Stimulated activated memory B cell treated with anti-CD40 and anti-IgM and Interleukin-4, amounts not matched to agents 10 μg/mL and 1 μg/mL and 100 μg/mL, for 72 hours (primary cell): ENCODE measurements at places on chromosomes 13 and 19.

- no peak for ATAC-seq
These were observed 439.5 kb downstream of the FGF9 start for GRCh38 chr13:22110368-22110767.

DNA sequence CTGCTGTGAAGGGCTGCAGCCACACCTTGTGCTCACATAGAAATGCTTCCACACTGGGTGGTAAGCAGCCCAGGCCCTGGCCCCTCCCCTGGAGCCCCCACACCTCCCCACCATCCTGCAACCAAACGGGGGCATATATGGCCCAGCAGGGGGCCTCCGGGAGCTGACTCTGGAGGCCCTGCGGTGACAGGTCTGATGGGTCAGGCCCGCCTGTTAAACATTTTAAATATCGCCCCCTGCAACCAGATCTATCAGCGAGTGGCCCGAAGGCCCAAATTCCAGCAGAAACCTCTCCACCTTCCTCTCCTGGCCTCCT lies 48.0 kb upstream of the KATNAL1 start:
- peak; percentile 80 for ATAC-seq

GRCh38 chr19:58400316-58400915 lies 5.0 kb downstream of the RNF225 start:
- ATAC-seq = no peak

DNA sequence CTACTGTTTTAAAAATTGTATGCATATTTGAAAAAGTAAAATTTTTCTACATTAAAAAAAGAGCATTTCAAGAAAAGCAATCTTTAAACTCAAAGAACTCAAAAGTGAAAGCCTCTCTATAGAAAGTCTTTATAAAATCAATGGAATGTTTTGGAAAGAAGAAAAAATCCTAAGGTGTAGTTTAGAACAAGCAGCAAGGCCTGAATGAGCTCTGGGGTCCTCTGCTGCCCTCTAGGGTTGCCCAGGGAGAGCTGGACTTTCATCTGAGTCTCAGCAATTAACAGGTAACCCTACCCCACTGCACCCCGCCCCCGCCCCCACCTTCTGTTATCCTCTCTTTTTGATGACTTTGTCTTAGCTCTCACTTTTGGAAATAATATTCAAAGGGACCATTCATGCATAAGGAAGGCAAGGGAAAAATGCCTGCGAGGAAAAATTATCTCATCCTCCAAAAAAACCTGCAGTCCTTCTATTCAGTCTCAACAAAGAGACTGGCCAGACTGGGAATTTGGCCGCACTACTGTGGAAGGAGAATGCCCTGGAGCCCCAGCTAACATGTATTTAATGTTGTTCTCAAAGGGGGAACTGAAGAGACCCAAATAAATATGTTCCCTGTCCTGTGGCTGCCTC lies 24.1 kb downstream of the SLC25A30 start:
- no peak for ATAC-seq

DNA sequence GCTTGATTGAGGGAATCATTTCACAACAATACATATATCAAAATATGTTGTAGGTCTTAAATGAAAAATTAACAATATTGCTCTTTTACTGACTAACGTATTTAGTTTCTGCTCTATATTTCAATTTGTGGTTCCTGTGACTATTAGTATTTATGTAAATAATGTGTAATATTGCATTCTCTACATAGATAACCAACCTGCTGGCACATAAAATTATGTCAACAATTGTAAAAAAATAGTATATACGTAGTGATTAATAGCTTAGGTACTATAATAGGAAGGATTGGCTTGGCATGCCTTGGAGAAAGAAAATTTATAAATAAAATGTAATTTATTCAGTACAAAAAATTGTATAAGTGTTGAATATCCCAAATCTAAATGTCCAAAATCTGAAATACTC lies 1336.1 kb downstream of the PCDH9 start:
- ATAC-seq = no peak

DNA sequence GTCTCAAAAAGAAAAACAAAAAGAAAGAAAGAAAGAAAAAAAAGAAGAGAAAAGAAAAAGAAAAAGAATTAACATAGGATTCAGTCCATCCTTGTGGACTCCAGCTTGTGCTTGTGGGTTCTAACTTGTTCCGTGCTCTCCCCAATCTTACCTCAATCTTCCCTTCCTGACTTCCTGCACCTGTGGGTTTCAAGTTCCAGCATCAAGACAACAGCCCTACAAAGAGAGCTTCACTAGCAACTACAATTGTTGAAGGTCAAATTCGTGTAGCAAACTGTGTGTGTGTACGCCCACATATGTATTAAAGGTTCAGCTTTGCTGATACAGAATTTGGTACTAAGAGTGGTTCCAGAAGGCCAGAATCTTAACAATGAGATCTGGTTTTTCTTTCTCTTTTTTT lies 25.3 kb downstream of the FXYD5 start:
- no peak for ATAC-seq

- ATAC-seq = no peak
These were observed 48.9 kb downstream of the ZNRF4 start for GRCh38 chr19:5504114-5504513.

DNA sequence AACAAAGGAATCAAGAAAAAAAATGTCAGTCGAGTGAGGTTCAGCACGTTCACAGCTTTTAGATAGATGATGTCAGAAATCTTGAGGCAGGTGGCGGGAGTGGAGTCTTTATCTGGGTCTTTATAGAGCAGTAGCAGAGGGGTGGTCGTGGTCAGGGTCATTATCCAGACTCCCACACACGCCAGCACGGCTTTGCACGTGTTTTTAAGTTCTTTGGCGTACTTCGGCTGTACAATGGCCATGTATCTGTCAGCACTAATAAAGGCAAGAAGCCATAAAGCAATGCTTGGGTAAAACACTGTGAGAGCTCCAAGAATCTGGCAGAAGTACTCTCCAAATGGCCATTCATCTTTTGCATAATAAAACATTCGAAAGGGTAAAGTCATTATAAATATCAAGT lies 2.9 kb downstream of the GPR18 start:
- ATAC-seq = no peak

DNA sequence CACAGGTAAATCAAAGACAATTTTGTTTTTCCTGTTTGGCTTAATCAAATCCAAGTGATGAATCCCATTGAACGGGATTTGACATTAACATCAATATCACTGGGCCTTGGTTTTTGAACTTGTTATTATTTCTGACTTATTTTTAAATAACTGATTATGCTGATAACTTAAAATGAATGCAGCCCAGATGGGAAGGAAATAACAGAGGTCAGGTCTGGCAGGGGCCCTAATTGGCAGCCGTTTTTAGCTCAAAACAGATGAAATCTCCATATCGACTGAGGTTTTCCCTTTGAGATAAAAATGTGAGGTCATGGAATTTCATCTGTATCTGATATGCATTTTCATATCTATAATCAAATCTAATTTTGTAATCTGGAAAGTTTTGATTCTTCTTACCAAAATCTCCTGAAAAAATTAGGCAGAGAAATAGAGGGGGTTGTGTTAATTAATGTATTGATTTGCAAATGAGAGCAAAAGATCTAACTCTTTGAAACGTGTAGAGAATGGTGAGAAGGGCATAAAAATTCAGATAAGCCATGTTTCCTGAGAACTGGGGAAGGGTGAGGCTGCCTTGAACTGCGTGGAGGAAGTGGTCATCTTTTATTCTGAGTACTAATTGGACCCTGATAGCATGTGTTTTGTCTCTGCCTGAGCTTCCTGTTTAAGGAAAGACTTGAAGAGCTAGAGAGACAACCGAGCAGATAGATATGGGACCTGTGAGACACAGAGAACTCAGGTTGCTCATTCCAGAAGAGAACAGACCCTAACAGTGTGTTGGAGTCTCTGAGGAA lies 98.2 kb upstream of the C1QTNF9B start:
- no peak for ATAC-seq

DNA sequence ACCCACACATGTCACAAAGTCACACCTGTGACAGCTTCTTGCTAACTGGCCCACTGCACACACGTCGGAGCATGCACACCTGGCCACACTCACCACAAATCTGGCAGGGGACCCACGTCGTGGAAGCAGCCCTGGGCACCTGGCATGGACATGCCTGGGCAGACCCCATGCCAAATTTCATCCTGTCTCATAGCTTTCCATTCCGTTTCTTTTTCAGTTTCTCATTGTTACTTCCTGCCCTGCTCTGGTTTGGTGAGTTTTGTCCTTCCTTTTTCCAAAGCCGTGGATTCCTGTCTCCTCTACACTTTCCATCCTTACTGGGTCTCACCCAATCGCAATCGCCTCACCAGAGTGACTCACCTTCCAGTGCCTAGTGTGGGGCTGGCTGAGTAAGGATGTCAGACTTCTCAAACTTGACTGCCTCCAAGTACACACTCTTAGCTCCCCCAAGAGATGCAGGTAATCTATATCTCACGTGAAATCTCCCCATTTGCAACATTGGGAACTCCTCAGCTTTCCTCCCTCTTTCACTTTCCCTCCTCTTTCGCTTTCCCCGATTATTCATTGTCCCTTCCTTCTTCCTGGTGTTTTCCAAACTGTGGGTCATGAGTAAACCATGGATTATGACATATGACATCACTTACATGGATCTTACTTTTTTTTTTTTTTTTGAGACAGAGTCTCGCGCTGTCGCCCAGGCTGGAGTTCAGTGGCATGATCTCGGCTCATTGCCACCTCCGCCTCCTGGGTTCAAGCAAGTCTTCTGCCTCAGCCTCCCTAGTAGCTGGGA lies 1.6 kb upstream of the BBC3 start:
- no peak for ATAC-seq

DNA sequence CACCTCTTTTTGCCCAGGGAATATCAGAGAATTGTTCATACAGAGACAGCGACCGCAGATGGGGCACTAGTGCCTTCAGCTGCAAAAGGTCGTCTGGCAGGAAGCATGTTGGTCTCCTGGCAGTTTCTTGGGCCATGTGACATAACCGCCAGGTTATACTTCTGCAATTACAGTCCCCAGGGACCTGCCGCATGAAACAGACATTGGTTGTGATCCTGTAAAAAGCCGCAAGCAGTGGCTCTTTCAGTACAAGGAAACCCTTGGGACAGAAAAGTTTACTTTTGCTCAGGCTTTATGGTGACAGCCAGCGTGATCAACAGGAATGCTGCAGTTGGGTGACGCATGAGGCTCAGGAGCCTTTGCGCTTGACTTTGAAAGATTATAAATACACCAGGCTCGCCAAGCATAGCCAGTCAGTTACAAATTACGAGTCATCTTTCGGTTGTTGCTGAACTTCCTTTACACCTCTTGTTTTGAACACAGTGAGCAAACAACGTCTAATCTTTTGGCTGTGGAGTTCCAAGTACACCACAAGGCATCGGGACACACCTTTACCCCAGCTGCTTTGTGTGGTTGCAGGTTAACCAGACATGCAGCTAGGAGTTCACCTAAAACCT lies 50.5 kb upstream of the UBE2L5 start:
- peak; percentile 91 for ATAC-seq

GRCh38 chr19:10812196-10812595 lies 23.8 kb downstream of the TMED1 start:
- ATAC-seq = no peak

- ATAC-seq = peak; percentile 77
These were observed at the start of gene ZNF358 for GRCh38 chr19:7515645-7516151. Gene ZNF358 (plus strand): TSS chr19:7516103. CDS start chr19:7519243, 3,140 bp downstream.

DNA sequence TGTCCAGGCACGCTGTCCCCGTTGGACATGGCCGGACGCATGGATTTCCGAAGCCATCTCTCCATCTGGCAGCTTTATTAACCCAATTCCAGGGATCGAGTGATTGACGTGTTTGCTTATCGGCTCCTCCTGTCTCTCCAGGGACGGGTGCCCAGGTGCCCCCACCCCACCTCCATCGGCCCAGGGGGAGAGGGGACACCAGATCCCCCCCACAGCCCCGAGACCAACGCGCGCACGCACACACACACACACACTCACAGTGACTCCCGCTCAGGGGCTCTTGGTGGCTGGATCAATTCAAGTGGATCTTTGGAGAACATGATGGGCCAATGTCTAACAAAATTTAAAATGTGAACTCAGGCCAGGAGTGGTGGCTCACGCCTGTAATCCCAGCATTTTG lies 23.1 kb upstream of the ONECUT3 start:
- no peak for ATAC-seq

DNA sequence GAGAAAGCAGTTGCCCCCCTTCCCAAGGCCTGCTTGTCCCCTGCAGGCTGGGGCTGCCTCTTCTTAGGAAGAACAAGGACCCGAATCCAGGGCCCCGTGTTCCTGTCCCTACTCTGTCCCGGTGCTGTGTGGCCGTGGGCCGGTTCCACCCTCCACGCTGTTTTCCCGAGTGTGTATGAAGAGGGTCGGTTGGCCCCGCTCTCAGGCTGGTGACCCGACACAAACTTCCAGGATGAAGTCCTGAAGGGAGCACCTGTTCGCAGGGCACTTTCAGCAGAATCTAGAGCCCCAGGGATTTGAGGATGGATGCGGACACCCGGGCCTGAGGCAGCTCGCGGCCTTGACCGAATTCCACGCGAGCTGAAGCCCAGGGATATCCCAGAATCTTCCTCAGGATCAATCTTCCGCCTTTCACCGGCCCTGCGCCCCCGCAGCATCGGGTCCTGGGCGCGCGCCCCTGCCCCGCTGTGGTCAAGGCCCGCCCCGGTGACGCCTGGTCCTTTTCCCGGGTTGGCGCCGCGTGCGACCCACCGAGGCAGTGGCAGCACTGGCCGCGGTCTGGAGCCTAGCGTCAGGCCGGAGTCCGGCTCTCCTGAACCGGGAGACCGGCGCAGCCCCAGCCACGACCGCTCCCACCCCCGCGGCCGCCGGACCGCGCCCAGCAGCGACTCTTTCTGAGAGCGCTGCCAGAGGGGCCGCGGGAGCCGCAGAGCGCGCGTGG lies 528 bp upstream of the CHST8 start:
- no peak for ATAC-seq

DNA sequence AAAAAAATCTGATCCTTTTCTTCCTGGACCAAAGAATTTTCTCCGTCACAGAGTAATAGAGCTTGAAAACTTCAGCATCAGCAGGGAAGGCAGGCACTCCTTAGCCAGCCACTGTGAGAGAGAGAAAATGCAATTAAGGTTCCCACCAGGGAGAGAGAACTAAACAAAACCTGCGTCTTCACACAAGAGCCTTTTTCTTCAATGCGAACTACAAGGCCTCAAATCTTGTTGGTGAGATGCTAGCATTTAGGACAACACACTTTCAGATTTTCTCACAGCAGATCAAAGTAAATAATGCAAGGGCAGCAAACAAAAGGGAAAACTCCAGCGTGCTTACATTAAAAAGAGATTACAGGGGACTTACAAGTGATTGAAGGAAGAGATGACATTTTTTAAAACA lies 80.1 kb downstream of the DACH1 start:
- ATAC-seq = no peak
